ACHN (cell line): ENCODE measurements at places on chromosomes 12 and 14.

- DNase-seq, result no peak
These were observed 486.4 kb downstream of the TMTC2 start for GRCh38 chr12:83172866-83173649.

- DNase-seq, result no peak
These were observed 36.5 kb upstream of the CERS5 start for GRCh38 chr12:50203691-50204090.

DNA sequence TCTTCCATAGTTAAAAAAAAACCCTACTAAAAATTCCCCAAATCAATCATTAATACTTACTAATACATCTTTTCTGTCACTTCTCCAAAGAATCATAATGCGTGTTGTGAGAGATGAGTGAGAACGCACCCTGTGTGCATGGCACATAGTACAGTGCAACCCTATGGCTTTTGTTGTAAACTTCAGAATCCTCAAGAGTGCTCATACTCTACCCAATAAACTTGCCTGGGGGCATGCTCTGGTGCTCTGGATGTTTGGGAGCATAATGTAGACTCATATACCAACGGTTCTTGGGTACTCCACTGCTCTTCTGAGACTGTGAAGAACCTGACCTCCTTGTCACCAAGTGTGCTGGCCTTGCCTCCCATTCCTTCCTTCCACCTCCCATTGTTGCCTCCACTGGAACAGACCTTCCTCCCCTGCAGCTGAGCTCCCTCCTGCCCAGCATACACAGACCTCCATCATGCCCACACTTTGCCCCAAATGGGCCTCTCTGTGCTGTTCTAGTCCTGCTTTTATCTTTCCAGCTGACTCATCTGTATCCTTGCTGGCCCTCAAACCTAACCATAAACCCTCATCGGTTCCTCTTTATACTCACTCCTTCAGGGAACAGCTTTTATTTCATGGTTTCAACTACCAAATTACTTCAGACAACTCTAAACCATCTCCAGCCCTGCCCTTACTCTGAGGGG is 8.9 kb downstream of the DCP1B start:
- no peak for DNase-seq

DNA sequence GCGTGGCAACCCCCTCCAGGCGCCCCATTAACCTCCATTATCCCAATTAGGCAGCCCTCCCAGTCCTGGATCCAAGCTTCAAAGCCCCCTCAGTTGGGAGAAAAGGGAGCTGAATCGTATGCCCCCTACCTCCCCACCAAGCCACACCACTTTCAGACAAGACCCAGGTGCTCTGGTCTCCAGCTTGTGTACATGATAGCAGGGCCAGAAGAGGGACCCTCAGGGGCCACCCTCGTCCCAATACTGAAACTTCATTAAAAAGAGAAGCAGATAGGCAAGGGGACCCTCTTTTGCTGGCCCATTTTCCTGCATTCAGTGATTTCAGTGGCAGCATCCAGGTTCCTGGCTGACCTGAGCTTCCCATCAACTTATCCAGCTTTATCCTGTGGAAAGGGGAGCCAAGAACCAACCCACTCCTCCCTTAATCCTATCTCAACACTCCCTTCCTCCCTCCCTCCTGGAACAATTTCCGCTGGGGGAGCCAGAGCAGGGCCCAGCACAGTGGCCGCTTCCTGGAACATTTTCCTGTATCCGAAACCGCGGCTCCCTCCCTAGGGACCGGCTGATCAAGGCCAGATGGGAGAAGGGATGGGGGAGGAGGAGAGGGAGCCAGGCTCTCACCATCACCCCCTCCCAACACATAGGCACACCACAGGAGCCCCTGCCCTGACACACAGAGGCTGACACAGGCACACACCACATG is 9.5 kb upstream of the SP7 start:
- DNase-seq, result no peak

DNA sequence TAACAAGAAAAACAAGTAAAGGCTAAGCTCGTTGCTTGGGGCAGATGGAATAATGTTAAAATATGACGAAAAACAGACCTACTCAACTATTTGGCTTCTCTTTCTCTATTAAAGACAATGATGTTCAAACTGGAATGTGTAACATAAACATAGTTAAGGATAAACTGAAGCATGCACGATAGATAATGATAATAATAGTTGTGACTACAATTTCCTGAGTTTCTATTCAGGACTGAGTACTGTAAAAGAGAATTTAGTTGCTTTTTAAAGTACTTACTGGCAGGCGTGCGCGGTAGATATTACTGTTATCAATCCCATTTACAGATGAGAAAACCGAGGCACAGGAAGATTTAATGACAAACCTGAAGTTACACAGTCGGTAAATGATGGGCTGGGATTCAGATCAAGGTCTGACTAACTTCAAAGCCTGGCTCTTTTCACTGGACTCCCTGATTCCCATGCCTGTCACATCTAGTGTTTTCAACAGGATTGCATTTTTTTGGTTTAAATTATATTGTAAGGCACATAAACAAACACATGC is 103.0 kb downstream of the CRADD start:
- no peak for DNase-seq

GRCh38 chr12:104599272-104600035 is 142.7 kb downstream of the CHST11 start:
- no peak for DNase-seq

DNA sequence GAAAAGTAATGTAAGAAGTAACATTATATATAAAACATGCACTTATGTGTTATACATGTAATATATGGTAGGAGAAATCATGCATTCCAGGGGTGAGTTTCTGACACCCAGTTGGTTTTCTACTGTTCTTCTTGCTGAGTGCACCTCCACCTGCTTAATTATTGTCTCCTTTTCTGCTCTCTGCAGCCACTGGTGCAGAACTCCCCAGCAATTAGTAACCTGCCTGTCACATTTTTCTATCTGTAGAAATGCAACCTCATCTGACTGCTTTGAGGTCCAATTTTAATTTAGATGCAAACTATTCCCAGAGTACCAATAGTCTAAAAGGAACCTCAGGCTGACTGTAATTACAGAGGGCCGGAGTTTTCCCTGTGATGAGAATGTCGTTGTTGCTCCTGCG is 842.1 kb downstream of the AACS start:
- DNase-seq, result no peak

- DNase-seq, result no peak
These were observed 189.7 kb downstream of the EPS8 start for GRCh38 chr12:15599266-15600037.

GRCh38 chr14:63853831-63854293 is 1.1 kb downstream of the SYNE2 start:
- DNase-seq, result peak; percentile 67

DNA sequence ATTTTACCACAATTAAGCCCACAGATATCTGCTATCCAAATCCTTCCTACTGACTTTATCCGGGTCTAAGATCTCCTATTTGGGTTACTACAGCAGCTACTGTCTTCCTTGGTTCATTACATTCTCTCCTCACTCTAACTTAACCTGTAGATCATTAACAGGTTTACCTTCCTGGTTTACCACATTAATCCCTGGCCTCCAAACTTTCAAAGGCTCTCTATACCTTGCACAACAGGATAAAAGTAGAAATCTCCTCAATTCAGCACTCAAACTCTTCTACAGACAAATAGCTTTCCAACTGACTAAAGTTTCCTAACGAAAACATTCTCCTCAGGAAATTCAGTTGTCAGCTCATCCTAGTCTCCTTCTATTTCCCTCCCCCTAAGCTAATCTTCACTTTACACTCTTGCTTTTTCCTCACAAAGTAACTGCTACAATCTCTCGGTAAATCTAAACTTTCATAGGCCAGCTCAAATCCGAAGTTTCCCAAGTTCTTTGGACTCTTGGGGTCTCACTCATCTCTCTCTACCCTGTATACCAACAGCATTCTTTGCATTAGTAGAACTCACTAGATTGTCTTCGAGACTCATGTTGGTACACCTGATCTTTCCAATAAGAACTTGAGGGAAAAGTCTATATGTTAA is 2.7 kb downstream of the BTBD7 start:
- peak; percentile 50 for DNase-seq

DNA sequence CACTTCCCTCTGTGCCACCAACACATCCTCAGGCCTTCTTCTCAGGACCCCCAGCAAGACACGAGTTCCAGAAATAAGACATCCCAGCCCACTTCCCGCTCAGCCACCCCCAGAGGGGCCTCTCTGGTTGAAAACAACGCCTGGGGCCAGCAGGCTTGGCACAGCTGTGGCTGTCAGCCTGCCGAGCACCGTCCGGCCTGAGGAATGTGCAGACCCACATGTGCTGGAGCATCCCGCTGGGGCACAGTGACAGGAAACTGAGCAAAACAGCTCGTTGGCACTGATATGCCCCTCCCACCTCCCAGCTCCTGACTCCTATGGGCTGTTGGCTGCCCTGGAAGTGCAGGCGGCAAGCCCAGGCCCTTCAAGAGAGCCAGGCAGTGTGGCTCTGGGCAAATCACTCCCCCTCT is 1.4 kb downstream of the SYNE3 start:
- no peak for DNase-seq

DNA sequence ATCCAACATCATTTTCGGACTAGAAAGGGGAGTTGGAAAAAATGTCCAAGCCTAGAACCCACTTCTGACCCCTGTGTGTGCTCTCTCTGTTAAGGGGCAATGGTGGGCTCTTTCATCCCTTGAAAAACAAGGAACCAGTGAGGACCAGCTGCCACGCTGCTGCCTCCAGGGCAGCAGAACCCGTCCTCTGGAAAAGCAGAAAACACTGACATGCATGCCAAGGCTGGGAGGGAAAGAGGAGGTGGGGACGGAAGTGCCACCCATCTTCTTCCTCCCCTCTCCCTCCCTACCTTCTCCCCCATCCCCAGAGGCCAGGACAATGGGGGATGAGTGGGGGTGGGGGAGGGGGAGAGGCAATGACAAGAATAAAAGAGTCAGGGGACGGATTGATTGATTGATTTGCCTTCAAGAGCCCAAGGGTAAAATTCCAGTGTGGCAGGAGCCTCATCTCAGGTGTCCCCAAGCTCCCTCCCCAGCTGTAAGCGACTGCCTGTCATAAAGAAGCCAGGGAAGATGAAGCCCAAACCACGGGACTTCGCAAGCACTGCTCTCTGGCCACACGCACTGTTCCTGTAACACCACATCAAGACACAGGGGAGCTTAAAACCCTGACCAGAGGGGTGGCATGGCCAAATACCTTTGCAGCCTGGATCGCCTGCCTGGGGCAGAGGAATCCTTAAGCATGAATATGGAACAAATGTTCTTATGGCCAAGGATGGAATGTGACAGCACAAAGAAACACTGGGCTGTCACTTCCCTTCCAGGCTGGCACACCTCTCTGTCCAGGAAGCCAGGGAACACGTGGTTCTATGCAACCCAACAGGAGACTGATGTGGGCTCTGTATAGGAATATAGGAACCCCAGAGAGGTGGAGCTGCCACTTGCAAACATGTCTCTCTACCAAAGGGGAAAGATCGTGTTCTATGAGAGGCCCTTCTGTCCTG is 38.9 kb upstream of the BDKRB2 start:
- no peak for DNase-seq

- no peak for DNase-seq
These were observed 114.2 kb downstream of the DHRS2 start for GRCh38 chr14:23750357-23750756.

- DNase-seq, result no peak
These were observed 5.9 kb downstream of the SDR9C7 start for GRCh38 chr12:56928262-56928661.

DNA sequence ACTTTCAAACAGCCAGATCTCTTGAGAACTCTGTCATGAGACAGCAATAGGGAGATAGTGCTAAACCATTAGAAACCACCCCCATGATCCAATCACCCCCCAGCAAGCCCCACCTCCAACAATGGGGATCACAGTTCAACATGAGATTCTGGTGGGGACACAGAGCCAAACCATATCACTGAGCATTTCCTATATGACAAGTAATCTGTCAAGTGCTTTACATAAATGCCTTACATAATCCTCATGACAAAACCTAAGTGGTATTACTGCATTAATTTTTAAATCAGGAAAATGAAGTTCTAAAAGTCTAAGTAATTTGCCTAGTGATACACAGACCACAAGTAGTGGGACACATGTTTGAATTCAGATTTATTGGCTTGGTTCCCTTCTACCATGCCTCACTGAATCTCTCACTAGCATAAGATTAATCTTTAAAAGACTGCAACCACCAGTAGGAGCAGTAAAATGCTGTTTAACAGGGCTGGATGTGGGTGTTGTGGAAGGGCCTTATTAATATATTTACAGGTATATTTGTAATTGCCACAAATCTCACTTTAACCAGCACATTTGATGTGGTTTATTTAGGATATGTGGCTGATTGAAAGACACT is 323.1 kb upstream of the FBXO33 start:
- DNase-seq, result peak; percentile 36

DNA sequence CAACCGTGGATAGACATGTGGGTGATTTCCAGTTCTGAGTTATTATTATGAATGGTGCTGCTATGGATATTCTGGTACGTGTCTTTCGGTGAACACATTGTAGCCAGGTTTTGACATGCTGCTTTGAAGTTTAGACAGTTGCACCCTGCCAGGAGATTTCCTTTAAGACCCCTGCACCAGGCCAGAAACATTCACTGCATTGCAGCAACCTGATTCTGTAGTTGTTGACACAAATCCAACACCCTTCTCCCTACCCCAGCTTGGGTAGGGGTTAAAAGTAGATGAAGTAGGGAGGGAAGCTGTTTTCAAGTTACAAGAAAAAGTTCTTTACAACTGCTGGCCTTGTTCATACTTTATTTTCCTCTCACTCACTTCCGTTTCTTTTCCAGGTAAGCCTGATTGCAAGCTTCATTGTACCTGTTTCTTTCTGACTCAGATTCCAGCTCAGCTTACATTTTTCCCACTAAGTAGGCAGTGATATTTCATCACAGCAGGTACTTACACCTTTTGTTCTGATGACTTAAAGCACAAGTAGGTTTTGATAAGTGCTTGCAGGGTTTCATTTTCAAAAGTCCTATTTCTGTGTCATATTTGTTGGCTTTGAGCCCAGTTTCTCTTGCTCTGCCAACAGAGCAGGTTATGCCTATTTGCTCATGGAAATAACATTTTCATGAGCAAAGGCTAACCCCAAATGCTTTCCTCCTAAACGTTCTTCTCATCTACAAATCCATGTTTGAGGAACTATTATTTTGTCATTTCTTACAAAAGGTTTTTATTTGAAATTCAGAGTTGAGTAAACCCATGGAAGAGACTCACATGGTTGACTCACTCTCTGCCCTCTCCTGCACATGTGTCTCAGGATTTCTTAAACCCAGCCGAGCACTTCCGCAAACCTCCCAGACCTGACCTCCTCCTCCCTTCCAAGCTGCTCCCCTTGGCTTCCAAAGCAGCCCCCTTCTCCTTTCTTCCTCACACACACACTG is 12.1 kb upstream of the LTA4H start:
- peak; percentile 33 for DNase-seq

GRCh38 chr12:120713861-120714482 is 3.7 kb downstream of the UNC119B start:
- peak; percentile 86 for DNase-seq

DNA sequence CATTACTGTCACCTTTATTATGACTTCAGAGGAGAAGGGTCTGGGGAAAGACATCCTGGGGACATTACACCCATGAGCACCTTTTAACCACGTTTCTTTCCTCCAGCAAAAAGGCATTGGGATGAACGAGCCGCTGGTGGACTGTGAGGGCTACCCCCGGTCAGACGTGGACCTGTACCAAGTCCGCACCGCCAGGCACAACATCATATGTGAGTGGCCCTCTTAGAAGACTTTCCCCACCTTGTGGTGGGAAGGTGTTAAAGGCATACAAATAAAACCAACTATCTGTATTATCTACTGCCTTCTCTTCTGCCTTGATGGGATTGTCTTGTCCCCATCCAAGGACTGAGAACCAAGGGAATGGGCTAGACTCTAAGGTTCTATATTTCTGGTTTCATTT is 6.0 kb downstream of the PSMD9 start:
- peak; percentile 72 for DNase-seq
